ENCODE measurements at places on chromosomes 13 and 19.

GRCh38 chr19:52492201-52492993 lies 35.1 kb upstream of the ZNF808 start:
- DNase-seq, result no peak

DNA sequence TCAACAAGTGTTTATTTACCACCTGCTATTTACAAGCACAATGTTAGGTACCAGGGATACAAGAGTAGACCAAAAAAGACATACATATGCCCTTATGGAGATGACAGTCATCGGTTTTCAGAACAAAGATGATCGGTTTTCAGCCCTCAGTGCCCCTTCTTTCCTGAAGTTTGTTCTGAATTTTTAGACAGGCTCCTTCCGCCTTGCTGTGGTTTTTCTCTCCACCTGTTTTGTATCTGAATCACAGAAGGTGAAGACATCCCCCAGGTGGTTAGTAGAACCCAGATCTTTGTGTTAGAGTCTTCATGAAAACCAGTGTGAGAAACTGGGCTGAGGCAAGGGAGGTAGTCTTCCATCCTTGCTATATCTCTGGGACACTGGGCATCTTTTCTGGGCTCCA lies 23.5 kb downstream of the ACTL9 start:
- no peak for DNase-seq

DNA sequence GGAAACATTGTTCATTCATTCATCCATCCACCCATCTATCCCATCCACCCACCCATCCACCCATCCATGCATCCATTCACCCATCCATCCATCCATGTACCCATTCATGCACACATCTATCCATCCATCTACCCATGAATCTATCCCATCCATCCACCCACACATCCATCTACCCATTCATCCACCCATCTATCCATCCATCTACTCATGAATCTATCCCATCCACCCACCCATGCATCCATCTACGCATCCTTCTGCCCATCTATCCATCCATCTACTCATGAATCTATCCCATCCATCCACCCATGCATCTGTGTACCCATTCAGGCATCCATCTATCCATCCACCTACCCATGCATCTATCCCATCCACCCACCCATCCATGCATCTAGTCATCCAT lies 51.6 kb upstream of the URI1 start:
- no peak for DNase-seq

- DNase-seq, result peak; percentile 65
These were observed 22.5 kb upstream of the KLF2 start for GRCh38 chr19:16301999-16302694.

Data from SW480 (cell line).